ENCODE measurements at places on chromosomes 7 and 10.

GRCh38 chr10:104089621-104090020 is 3.9 kb upstream of the COL17A1 start:
- DNase-seq = no peak

- DNase-seq = peak; percentile 30
Observed at GRCh38 chr10:79268742-79269141, 78.5 kb upstream of the PPIF start.

- DNase-seq = peak; percentile 34
Observed at GRCh38 chr10:133278577-133279265, 2.1 kb upstream of the ADAM8 start.

DNA sequence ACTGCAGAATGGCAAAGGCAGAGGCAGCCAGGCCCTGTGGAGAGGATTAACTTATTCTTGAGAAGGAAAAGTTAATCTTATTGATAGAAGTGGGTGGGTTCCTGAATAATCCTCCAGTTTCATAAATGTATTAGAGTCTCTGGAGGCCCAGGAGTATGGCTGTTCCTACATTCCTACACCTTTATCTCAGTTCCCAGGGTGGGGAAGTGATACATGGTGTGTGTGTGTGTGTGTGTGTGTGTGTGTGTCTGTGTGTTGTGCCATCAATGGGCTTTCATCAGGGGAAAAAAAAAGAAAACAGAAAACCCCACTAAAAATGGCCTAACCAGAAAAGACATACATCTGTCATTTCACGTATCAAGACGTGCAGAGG is 22.0 kb upstream of the GSDME start:
- DNase-seq = no peak

GRCh38 chr7:132901241-132901640 is 180.6 kb downstream of the CHCHD3 start:
- DNase-seq = no peak
